ENCODE measurements at places on chromosomes 11 and 22. TPM values are rescaled to one million over a fixed set of nuclear protein-coding genes. Genes with fewer than 3 reads are reported as not detected.

DNA sequence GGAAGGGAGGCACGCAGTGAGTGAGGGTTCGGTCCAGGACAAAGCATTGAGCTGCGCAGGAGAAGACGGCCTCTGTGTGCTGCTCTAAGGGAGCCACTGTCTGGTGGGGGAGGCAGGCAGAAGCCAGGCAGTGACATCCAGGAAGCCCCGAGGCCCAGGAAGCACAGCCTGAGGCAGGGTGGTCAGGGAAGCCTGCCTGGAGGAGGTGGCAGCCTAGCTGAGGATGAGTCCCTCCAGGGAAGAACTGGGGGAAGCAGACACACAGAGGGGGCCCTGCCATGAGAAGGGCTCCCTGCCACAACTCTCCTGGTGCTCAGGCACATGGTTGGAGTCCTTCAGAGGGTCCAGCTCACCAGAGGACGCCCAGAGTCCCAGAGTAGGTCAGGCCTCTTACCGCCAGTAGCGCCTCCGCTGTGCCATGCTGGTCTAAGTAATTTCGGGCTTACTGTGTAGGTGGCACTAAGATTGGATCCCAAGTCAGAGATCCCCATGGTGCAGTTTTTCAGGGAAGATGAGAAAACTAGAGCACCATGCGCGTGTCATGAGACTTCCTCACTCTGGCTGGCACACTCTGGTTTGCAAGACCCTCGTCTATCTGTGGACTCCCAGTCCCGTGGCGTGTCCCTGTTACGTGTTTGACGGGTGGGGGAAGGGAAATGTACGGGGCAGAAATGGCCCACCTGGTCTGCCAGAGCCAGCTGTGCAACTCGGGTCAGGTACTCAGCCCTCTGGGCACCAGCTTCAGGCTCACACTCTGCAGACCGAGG is 887.2 kb downstream of the BRD1 start:
- H3K36me3 ChIP-seq: no peaks in the 10 kb centered on the region
- H3K4me1 ChIP-seq: no peaks in the 10 kb centered on the region
- no peak overlapping the region for H3K27ac ChIP-seq
- no peak overlapping the region for H3K4me3 ChIP-seq
- DNase-seq: no peak
- H3K27me3 ChIP-seq: no peaks in the 10 kb centered on the region

DNA sequence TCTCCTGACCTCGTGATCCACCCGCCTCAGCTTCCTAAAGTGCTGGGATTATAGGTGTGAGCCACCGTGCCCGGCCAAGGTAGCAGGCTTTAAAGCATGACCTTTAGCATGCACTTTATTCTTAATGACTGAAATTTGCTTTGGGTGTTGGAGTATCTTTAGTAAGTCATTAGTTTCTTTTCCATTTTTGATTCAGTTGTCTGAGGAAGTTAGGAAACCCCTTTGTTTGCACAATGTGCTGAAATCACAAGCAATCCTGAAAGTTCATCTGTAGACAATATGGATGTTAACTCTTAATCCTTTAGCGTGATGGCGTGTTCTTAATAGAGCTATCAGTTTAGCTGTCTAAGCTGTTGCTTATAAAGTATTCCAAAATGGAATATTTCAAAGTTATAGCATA is 16.8 kb downstream of the SDHD start:
- H3K4me1 ChIP-seq: peaks cover 35% of the 10 kb centered on the region
- H3K4me3 ChIP-seq: no peak overlapping the region
- H3K27me3 ChIP-seq: no peaks in the 10 kb centered on the region
- no peaks in the 10 kb centered on the region for H3K36me3 ChIP-seq

GRCh38 chr22:36999463-36999862 is 19.8 kb downstream of the TST start:
- no peak overlapping the region for H3K4me3 ChIP-seq
- DNase-seq: peak; percentile 37
- no peaks in the 10 kb centered on the region for H3K27me3 ChIP-seq
- peak overlapping the region; percentile 56 for H3K27ac ChIP-seq
- H3K36me3 ChIP-seq: no peaks in the 10 kb centered on the region

DNA sequence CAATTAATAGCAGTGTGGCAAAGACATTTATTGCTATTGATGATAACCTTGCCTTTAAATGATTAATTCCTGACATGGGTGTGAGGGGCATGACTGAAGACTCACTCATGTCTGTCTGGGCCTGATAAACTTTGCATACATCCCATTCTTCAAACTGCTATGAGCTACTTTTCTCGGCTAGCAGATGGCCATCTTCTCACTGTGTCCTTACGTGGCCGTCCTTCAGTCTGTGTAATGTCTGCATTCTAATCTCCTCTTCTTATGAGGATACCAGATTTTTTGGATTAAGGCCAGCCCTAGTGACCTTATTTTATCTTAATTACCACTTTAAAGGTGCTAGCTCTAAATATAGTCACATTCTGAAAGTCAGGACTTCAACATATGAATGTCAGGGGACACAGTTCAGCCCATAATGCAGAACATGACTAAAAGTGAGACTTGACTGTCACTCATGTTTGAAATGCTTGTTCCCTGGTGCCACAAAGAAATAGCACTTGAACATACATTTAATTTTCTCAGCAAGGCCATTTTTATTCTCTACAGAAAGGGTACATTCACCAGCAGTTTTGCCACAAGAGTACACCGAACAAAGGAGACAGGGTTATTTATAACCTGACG is 32.3 kb downstream of the OR10A6 start:
- DNase-seq: no peak
- no peaks in the 10 kb centered on the region for H3K36me3 ChIP-seq
- H3K27me3 ChIP-seq: peaks cover 13% of the 10 kb centered on the region
- no peaks in the 10 kb centered on the region for H3K4me1 ChIP-seq
- H3K4me3 ChIP-seq: no peak overlapping the region
- H3K27ac ChIP-seq: no peak overlapping the region

DNA sequence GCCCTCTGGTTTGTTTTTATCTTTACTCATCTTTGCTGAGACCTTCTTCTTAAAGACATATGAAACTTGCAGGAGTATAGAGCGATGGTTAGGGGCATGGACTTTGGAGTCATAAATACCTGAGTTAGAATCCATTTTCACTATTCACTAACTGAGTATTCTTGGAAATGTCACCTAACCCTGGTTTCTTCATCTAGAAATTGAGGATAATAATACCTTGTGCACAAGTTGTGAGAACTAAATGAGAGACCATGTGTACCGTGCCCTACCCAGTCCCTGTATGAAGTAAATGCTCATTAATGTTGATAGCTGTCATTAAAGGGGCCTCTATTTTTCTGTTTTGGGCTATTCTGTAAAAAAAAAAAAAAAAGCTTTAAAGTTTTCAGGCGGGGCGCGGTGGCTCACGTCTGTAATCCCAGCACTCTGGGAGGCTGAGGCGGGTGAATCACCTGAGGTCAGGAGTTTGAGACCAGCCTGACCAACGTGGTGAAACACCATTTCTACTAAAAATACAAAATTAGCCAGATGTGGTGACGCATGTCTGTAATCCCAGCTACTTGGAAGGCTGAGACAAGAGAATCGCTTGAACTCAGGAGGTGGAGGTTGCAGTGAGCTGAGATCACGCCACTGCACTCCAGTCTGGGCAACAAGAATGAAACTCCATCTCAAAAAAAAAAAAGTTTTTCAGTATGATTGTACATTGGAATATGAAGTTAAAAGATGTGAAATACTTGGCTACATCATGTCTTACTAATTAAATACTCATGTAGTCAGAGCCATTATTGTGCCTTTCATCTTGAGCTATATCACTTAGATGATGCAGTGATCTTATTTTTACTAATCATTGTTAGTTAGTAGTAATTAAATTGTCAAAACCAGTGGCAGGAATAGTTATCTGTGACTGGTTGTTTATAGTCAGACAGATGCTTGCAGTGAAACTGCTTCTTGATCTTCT is 95.0 kb downstream of the AMOTL1 start:
- no peak overlapping the region for H3K4me3 ChIP-seq
- no peaks in the 10 kb centered on the region for H3K4me1 ChIP-seq
- no peaks in the 10 kb centered on the region for H3K27me3 ChIP-seq
- H3K36me3 ChIP-seq: no peaks in the 10 kb centered on the region
- DNase-seq: no peak

DNA sequence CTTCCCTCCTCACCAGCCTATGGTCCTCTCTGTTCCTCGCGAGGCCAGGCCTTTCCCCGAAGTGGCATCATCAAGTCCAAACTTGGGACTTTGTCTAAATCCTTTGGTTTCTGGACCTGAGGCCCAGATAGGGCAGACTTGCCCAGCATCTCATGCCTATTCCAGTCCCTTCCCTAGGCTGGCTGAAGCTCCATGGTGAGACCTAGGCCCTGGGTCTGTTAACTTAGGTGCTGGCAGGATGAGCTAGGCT is 11.5 kb downstream of the RELA start:
- H3K4me1 ChIP-seq: peaks cover 66% of the 10 kb centered on the region
- no peak overlapping the region for H3K4me3 ChIP-seq
- H3K27me3 ChIP-seq: no peaks in the 10 kb centered on the region
- peak overlapping the region; percentile 96 for H3K27ac ChIP-seq

Gene DCHS1
- total RNA-seq: 0.30 TPM

Gene LRRC56
- 9.1 TPM for total RNA-seq

Gene OR5T1
- not detected for total RNA-seq

GRCh38 chr11:86588566-86589090 is 83.8 kb downstream of the ME3 start:
- DNase-seq: no peak
- no peak overlapping the region for H3K4me3 ChIP-seq
- no peaks in the 10 kb centered on the region for H3K36me3 ChIP-seq
- peaks cover 9% of the 10 kb centered on the region for H3K4me1 ChIP-seq
- no peak overlapping the region for H3K27ac ChIP-seq
- H3K27me3 ChIP-seq: no peaks in the 10 kb centered on the region

DNA sequence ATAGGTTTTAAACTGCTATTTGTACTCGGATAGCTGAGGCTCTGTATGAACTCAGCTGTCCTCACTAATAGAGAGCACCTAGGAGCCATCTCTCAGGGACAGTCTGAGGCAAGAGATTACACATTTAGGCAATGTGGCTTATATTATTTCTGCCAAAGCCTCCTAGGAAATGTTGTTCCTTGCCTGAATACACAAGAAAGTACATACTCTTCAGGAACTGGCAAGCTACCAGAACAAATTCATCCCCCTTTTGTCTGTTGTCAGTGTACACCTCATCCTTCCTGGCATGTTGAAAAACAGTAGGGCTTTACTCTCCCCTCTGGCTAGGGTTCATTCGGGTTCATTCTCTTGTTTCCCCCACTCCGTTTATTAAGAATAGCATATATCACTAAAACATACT is 615.9 kb upstream of the FAT3 start:
- no peak for DNase-seq
- H3K36me3 ChIP-seq: no peaks in the 10 kb centered on the region
- H3K4me1 ChIP-seq: no peaks in the 10 kb centered on the region
- H3K27me3 ChIP-seq: no peaks in the 10 kb centered on the region

GRCh38 chr11:134994431-134994830 is 582.4 kb upstream of the B3GAT1 start:
- no peak for DNase-seq
- H3K27ac ChIP-seq: no peak overlapping the region
- H3K36me3 ChIP-seq: no peaks in the 10 kb centered on the region

DNA sequence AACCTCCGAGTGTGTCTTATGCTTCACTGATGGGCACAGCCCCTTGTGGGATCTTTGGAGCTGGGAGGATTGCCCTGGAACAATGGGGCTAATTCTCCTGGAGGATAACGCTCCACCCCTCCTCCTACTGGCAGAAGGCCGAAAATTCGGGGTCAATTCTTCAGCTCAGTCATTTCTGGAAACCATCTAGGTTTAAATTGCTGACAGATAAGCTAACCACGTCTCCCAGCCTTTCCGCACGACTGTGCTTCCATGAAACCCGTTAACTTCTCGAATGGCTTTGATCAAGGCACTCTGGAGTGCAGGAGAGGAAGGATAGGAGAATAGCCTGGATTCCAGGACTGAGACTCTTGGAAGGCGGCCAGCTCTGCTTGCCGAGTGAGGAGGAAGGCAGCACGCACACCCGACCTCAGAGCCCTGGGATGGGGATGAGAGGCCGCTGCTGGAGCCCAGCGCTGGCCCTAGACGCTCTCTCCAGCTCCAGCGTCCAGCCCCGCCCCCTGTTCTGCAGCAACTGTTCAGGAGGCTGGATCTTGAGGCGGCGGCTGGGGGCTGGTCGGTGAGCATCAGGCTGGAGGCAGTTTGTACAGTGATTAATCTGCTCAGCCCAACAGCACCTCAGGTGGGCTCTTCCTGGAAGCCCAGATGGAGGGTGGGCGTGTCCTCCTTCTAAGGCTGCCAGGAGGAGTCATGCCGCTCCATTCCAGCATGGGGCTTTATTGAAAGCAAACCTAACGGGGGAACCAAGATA is 176.7 kb upstream of the NCAM1 start:
- H3K27ac ChIP-seq: no peak overlapping the region
- no peaks in the 10 kb centered on the region for H3K36me3 ChIP-seq
- H3K4me3 ChIP-seq: no peak overlapping the region

Gene OR8D1
- not detected for total RNA-seq

Gene THRSP
- not detected for total RNA-seq

DNA sequence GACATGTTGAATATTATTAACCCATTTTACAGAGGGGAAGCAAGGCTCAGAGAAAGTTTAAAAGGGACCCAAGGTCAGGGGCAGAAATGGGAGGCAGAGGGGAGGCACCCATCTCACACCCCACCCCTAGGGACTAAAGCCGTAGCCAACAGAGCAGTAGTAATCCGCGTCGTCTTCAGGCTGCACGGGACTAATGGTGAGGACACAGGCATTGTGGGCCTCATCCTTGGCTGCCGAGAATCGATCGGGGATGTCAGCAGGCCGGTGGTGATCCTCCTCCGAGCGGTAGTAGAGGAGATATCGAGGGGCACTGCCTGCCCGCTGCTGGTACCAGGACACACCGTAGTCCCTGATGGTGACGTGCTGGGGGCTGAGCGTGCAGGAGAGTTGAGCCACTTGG is 1.5 kb downstream of the VPREB3 start:
- H3K27ac ChIP-seq: no peak overlapping the region
- DNase-seq: no peak
- no peaks in the 10 kb centered on the region for H3K36me3 ChIP-seq
- no peak overlapping the region for H3K4me3 ChIP-seq
- no peaks in the 10 kb centered on the region for H3K27me3 ChIP-seq
- peaks cover 25% of the 10 kb centered on the region for H3K4me1 ChIP-seq

Gene ABTB2
- total RNA-seq: 6.8 TPM

GRCh38 chr11:86698639-86699038 is 26.2 kb upstream of the ME3 start:
- H3K27me3 ChIP-seq: no peaks in the 10 kb centered on the region
- H3K36me3 ChIP-seq: no peaks in the 10 kb centered on the region
- no peak overlapping the region for H3K27ac ChIP-seq
- peaks cover 9% of the 10 kb centered on the region for H3K4me1 ChIP-seq
- DNase-seq: no peak

Gene TRMT2A
- total RNA-seq: 67.3 TPM

DNA sequence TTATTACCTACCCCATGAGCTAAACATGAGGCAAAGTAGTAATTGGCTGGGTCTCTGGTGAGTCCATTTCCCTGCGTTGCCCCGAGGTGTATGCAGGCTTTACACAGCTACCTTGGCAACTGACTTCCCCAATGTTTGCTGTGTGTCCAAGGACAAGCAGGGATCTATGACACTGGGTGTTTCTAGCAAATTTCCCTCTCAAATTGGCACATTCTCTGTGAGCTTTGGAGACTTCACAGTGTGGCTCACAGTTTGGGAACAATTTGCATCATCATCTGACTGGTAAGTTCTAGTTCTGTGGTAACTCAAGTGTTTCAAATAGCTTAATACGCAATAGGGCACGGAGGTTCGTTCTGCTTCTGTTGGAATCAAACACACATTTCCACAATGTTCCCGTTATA is 12.5 kb downstream of the NNMT start:
- H3K4me3 ChIP-seq: no peak overlapping the region
- peaks cover 21% of the 10 kb centered on the region for H3K27me3 ChIP-seq
- no peaks in the 10 kb centered on the region for H3K4me1 ChIP-seq
- DNase-seq: no peak
- no peaks in the 10 kb centered on the region for H3K36me3 ChIP-seq

All from HCT116 (cell line).